Brain microvascular endothelial cell (primary cell): ENCODE measurements at places on chromosomes 4 and X.

DNA sequence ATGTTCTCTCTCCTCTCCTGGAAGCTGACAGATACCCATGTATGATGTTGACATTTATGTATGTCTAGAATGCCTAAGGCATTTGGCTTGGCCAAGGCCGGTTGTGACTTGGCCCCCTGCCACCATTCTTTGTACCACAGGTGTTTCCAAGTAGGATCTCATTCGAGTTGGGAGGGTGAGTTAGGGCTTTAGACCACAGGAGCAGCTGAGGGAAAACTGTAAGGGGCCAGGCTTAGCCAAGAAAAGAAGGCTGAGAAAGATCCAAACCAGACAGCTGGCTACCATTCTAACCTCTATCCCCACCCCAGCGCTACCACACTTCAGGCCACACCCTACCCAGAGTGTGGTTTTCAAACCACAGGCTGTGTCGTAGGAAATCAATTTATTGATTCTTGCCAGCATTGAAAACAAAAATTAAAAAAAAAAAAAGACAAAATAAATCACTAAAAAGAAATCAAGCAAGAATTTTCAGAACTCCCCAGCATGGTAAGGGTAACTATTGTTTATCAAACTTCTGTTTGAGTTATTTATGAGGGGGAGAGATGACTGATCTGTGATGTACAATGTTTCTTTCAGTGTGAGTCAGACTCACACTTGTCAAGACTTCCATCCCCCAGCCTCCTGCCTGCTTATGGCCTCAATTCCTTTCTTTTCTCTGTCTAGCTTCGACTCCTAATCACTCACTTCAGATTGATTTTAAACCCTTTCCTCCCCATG lies 9.9 kb downstream of the TMSB4X start:
- peak; percentile 18 for DNase-seq

DNA sequence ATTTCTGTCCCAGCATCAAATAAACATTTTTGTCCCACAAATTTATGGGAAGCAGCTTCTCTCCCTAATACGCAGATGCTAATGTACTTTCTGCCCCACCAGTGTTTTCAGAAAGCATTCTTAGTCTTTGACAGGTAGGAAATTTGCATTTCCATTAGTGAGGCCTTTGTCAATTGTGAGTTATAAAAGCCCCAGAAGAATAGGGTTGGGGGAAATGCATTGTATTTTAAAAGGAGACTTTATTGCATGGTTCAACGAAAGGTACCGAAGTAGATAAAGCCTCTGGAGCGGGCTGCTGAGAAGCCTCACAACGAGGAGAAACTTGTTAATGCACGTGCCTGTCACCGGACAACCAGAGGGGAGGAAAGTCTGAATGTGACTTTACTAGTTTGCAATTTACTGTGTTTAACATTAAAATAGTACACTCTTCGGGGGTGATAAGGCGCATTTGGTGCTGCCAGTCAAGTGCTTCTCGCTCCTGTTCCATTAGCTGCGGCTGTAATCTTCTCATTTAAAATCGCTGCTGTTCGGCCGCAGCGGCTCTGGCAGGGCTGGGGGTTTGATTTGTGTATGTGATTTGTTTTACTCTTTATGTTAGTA lies 63.4 kb downstream of the DCTD start:
- no peak for DNase-seq

- DNase-seq, result peak; percentile 82
These were observed 13.0 kb downstream of the EXOC1 start for GRCh38 chr4:55866290-55866907.

GRCh38 chrX:40922307-40922706 lies 162.9 kb upstream of the USP9X start:
- DNase-seq, result peak; percentile 76

GRCh38 chrX:32687379-32687778 lies 524.0 kb downstream of the DMD start:
- DNase-seq, result no peak

DNA sequence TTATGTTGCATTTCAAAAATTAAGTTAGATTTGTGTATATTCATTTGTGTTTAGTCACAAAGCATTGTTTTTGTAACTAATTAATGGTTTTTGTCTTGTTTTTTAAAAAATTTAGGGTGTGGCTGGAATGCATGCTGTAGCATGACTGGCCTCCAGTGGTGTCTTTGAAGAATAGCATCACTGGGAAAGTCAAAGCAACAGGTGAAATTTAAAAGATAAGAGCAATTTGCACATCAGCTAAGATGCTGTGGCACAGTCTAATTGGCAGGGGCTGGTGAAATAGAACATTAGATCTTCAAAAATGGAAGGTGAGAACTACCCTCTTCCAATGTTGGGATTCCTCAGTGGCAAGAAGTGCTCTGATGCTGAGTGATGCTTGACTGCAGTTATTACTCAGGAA lies 45.3 kb downstream of the ANK2 start:
- DNase-seq, result no peak

DNA sequence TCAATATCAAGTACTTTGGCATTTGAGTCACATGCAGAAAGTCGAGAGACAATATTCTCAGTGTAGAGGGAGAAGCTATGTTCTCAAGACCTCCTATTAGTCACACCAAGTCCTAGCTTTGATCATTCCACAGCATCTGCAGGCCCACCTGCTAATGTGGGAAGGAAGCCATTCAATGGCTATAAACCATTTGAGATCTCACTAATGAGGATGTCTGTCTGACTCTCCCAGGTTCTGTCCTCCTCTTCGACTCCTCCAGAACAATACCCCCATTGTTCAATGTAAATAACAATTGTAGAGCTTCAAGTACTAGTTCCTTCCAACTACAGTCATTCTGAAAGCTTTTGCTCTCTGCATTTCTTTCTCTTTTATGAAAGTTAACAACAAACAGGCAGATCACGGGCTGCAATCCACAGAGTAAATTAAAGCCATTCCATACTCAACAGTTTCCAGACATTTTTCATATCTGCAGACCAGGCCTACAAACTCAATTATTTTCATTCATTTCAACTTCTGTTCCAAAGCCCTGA lies 140.2 kb upstream of the EDNRA start:
- DNase-seq, result no peak
